ENCODE measurements at places on chromosomes 7 and 10.

DNA sequence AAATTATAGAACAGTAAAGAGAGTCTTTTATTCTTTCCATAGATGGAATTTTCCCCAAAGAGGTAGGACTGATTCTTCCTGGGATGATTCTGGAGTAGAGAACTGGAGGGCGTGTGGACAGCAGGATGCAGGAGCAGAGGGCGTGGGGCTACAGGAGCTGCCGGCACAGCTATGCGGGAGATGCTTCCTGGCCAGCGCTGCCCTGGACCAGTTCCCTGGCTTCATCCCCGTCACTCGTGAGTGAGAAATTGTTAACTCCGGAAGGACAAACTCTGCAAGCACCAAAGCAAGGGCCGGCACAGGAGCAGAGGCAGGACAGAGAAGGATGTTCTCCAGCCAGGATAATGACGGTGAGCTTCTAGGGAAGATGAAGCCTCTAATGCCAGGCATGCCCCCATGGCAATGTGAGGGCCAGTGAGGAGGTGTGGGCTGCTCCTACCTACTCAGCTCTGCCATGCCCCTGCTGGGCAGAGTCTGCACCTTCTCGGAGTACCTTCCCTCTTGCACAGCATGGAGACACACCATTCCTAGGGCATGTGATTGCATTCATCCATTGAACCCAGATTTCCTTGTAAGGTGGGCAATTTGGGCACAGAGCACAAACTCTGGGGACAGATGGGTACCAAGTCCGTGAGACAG is 760.9 kb upstream of the IGFBP3 start:
- no peak for DNase-seq

- DNase-seq: no peak
Observed at GRCh38 chr7:44882899-44883298, 2.4 kb downstream of the PURB start.

DNA sequence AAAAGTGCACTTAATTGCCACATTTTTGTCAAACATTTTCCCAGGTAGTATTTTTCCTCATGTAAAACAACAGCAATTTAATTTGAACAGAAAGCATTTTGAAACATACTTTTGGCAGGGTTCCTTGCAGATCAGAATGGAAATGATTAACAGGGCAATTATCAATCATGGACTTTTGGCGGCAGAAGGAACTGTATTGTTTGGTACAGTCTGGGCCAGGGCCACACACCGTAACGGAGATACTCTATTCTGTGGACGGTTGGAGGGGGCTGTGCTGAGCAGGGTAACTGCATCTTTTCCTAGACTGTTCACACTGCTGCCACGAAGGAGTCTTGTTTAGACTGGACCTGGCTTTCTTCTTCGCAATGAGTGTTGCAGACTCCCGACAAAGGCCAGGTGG is 62.3 kb downstream of the EGFR start:
- DNase-seq: no peak

DNA sequence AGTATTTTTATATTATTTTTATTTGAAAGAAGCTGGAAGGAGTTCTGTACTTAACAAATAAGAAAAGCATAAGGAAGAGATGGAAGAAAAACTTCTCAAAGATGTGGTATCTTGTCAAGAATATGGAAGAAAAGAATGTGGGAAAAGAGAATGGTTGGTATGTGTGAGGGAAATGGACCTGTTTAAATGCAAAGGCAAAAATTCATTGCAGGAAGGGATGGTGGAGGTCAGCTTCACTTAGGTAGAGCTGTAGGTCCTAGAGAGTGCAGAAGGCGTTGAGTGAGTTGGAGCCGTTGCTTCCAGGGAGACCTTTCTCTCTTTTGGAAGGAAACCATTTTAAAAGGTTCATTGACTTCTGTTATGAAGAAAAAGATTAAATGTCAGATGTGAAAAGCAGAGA is 107.3 kb downstream of the EXOC4 start:
- no peak for DNase-seq

DNA sequence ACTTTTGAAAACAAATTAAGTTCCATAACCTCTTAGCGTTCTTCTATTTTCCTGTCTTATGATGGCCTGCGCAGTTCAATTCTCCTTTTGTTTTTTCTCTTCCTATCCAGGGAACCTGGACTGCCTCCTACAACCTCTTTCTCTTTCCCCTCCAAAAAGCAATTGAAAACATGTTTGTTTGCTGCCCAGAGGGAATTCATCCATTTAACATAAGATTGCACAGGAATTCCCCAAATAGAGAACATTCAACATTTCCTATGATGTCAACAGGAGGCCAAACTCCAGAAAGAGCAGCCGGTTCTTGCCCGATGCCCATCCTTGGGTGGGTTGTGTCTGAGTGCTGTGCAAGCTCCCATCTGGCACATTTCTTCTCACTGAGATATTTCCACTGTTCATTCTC is 94.2 kb upstream of the NRP1 start:
- DNase-seq: no peak

DNA sequence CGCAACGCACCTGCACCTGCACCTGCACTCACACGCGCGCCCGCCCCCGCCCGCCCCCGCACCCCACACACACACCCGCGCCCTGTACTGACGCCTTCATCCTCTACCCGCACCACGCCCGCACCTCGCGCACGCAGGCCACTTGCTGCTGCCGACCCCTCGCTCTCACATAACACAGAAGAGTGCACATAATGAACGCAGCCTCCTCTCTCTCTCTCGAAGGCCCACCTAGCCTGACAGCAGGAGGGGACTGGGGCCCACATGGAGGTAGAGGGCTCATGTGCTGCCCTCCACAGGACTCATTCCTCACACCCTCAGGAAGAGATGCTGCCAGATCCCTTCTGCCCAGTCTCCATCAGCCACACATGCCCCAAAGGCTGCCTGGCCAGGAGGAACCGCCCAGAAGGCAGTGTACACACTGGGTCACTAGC is 432 bp upstream of the CAMK2B start:
- no peak for DNase-seq

- DNase-seq: no peak
Observed at GRCh38 chr7:33627741-33628140, 277.6 kb upstream of the BMPER start.

- DNase-seq: no peak
Observed at GRCh38 chr7:71470830-71471229, 338.9 kb downstream of the GALNT17 start.

- DNase-seq: no peak
Observed at GRCh38 chr7:24464861-24465260, 108.4 kb upstream of the PALS2 start.

DNA sequence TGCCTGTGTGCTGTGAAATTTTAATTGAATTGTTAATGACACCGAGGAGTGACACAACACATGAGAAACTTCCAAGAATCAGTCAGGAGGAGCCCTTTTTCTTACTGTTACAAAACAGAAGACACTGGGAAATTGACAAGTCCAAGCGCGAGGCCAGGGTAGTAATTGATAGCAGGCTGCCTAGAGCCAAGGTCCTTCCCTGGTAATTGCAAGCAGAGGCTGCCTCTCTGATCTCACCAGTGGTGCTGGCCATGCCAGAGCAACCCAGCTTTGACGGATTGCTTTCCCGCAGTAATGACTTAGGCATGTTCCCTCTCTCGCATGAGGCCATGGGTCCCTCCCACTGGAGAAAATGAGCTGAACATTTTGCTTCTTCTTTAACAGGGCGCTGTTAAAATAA is 111.5 kb downstream of the LRMDA start:
- DNase-seq: no peak

- no peak for DNase-seq
Observed at GRCh38 chr7:143978585-143978984, 21.5 kb upstream of the OR6B1 start.

DNA sequence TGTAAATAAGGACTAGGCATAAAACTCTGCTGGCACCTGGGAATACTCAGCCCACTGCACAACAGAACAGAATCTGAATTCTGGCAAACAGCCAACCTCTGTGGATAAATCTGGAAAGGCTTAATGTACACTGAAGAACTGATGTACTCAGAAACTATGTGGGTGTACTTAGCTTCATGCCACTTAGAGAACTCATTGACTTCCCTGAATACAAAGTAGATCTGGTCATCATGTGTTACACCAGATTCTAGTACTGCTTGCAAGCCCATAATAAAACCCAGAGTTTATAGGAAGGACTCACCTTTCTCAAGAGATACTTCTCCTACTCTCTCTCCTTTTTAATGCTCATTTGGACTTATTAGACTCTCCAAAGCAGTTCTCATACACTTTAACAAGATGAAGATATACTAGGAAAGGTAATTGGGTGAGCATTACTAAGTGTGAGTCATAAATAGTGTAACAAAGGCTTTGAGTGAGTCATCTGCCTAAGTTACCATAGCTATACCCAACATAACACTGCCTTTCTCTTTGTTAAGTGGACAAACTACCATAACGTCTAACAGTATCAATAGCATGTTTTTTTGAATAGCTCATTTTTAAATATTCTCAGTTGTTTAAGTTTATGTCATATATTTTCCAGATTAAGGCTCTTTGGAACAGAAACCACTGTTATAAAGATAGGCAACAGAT is 309.1 kb downstream of the MDFIC start:
- no peak for DNase-seq

- DNase-seq: no peak
Observed at GRCh38 chr7:102859799-102860125, 53.0 kb upstream of the LRRC17 start.

DNA sequence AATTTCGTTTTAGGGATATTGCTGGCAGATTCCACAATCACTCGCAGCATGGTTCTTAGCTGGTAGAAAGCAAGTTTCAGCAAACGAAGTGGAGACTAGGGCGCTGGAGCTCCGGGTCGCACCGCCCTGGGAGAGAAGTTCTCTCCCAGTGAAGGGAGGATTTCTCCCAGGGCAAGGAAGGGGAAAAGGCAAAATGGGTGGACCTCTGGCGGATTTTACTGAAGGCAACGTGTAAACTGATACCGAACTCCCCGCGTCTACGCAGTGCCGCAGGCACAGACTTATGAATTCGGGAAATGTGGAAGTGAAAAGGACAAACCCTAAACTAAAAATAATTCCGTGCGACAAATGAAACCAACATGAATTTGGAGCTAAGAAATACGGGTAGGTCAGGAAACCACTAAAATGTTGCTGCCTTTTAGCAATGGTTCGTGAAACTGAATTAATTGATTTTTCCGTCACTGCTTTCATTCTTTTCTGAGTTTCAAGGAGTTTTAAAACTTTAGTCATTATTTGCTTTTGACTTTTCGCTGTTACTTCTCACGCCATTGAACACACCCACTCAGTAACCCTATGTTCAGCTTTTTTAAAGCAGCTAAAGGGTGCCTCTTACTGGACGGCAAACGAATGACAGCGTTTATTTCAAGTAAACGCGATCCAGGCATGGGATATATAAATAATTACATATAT is at the start of gene MYOF:
Gene MYOF (minus strand): TSS at position 190 of the 690 bp plus-strand sequence. CDS start 140 bp downstream, at position 50.
- DNase-seq: no peak

GRCh38 chr10:49834976-49835375 is 72.9 kb upstream of the OGDHL start:
- DNase-seq: no peak

DNA sequence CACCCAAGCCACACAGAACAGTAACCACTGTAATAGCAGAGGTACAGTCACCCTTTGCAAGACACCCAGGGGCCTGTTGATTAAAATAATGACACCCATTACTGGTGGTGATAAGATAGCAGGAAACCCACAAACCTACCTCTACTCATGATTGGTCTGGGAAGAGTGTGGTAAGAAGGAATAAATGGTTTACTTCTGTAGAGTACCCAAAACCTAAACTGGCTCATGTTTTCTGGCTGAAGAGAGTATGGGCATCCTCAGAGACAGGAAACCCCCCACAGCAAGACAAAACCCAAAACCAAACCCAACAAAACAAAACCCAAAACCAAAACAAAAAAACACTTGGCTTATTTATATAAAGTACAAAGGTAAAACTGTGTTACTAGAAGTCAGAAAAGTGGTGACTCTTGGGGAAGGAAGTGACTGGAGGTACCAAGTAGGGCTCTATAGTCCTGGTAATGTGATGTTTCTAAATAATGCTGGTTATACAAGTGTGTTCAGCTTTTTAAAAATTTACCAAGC is 15.5 kb upstream of the DNAJB12 start:
- no peak for DNase-seq

GRCh38 chr7:4725014-4725849 is 43.1 kb downstream of the FOXK1 start:
- peak; percentile 38 for DNase-seq

DNA sequence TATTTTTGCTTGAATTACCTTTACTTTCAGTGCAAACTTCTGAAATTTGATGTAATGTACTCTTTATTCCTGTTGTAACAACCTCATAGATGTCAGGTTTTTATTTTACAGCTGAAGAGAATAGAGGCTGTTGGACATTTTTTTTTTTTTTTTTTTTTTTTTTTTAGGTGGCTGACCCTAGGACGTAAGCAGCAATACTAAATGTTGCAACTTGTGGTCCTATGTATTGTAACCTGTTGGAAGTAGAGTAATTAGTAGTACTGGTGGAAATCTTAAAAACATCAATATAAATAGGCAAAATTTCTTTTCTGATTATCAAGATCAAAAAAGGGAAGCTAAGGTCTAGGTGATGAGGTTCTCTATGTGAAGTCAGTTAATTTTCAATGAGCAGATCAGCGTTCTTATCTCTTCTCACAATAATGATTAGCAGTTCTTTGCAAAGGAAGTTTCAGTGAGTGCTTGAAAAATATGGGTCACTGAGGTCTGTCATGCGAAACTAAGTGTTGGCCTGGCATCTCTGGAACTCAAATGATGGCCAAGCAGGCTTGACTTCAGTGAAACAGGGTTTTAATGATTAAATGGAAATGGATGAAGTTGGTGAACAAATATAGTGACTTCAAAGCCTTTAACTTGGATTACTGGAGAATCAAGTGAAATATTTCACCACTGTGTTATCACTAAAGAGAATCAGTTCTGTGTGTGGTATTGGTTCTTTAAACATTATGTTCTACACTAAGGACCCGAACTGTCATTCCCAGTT is 42.7 kb downstream of the BICC1 start:
- no peak for DNase-seq

- no peak for DNase-seq
Observed at GRCh38 chr7:153276394-153276793, 516.8 kb downstream of the ACTR3B start.

DNA sequence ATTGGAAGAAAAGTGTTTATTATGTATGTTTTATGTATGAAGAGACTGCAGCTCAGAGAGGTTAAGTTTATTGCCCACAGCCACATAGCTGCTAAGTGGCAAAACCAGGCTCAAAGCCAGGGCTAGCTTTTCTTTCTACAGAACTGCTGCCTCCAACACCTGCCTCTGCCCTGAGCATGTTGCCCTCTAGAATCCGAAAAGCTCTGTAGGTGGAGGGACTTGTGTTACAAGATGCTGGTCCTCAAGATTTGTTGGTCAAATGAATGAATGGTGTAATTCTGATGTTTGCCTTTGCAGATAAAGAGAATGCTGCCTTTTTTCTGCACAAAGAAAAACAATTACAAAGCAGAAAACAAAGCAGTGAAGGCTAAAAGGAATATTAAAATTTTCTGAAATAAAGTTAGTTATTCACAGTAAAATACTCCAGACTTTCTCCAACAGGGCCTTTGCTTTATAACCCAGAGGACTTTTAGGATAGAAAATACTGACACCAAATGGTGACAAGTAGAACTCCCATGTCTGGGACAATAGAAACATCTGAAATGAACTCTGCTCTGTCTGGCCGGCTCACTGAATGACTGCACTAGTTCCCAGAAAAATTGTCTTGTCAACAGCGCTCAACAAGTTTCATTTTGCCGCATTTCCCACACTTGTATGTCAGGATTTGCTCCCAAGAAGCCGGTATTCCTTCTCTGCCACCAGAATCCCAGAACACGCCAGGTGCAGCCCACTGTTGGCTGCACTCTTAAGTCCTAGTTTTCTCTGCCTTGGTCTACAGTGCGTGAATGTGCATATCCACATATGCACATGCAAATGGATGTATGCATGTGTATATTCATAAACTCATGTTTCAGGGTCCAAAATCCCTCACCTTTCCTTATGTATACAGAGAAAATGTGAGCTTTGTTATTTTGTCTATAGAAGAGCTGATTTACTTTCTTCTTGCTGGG is 11.0 kb upstream of the DNTT start:
- no peak for DNase-seq
